ENCODE measurements at places on chromosomes 16 and 17.

- DNase-seq: no peak
Observed at GRCh38 chr16:78926723-78927210, 673.8 kb downstream of the MAF start.

DNA sequence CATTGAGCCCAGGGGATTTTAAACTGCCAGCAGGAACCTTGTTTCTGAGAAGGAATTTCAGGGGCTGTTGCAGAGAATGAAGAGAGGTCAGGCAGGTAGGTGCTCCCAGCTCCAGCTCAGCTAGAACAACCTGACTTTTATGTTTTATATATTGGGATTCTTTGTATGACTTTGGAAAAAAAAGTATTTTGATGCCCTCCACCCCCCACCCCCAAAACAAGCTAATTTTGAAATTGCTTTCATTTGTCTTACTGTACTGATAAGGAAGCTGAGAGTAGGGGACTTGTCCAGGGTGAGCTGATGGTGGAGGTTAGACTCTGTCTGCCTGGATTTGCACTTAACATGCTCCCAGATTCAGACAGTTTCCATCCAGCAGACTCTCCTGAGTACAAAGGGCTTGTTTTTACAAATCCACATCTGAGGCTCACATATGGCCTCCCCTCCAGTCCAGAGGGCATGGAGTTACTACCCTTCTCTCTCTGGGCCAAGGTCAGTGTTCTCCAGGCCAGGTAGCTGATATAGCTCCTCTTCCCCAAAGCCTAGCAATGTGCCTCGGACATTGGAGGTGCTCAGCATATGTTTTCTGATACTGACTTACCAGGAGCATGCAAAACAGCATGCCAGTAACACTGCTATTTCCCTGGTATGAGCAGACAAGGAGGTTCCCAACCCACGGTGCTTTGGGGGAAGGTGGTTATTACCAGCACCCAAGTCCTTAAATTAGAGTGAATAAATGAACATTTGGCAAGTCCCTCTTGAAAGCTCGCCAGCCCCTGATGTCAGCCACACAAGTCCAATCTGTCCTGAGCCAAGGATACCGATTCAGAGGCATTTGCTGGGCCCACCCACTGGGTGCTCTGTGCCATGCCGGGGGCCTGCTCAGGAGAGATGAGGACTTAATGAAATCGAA is 11.3 kb downstream of the STX1B start:
- no peak for DNase-seq

GRCh38 chr16:81632392-81633146 is 146.5 kb upstream of the PLCG2 start:
- no peak for DNase-seq

DNA sequence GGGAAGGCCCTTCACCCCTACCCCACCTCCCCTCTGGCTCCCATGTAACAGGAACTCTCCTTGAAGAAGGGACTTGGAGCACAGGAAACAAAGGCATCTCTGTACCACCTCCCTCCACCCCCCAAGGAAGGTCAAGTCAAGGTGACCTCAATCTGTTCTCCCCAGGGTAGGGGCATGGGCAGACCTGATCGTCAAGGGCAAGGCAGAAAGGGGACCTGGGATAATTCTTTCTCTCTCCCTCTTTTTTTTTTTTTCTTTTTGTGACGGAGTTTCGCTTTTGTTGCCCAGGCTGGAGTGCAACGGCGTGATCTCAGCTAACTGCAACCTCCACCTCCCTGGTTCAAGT is 4.3 kb upstream of the STAT5A start:
- DNase-seq: no peak

DNA sequence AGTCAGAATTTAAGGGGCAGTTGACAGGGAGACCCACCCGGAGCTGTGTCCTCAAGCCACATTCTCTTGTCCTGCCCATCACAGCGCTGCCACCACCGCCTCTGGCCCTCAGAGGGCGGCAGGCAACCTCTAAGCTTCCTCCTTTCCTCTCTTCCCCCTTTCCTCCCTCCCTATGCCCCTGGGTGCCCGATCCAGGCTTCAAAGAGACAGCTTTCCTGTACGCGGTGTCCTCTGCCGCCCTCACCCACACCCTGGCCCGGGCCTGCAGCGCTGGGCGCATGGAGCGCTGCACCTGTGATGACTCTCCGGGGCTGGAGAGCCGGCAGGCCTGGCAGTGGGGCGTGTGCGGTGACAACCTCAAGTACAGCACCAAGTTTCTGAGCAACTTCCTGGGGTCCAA is 23.5 kb downstream of the WNT9B start:
- DNase-seq: no peak

- no peak for DNase-seq
Observed at GRCh38 chr16:56708525-56709442, 21.1 kb upstream of the NUP93 start.

- peak; percentile 56 for DNase-seq
Observed at GRCh38 chr17:19716108-19717030, at the start of gene SLC47A2. TSS of gene SLC47A2 (minus strand) at chr17:19716584. CDS start at chr17:19716555, 29 bp downstream.

- DNase-seq: no peak
Observed at GRCh38 chr17:62671553-62671952, 44.1 kb downstream of the MRC2 start.

GRCh38 chr17:39591958-39592954 is 15.5 kb downstream of the NEUROD2 start:
- DNase-seq: no peak

DNA sequence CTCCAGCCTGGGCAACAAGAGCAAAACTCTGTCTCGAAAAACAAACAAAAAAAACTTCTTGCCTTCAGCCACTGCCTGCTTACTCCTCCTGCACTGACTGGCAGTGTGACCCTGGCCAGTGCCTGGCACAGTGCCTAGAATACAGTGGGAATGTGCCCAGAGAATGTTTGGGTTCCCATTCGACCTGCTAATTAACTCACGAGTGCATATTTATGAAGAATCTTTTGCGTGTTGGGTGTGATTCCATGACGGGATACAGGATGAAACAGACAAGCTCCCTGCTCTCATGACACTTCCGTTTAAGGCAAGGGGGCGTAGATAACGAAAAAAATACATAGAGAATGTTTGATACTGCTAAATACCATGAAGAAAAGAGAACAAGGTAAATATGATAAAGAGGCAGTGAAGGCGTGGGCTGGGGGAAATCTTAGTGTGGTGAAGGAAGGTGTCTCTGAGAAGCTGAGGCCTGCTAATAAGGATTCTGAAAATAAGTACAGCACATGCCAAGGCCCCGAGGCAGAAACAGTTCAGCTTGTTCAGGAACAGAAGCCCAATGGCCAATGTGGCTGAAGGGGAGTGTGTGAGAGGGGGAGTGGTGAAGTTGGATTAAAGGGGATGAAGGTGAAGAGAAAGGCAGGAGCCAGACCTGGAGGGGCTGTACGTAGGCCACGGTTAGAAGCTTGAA is 4.3 kb downstream of the ABI3 start:
- no peak for DNase-seq

- no peak for DNase-seq
Observed at GRCh38 chr16:88503374-88503770, 50.3 kb downstream of the ZFPM1 start.

DNA sequence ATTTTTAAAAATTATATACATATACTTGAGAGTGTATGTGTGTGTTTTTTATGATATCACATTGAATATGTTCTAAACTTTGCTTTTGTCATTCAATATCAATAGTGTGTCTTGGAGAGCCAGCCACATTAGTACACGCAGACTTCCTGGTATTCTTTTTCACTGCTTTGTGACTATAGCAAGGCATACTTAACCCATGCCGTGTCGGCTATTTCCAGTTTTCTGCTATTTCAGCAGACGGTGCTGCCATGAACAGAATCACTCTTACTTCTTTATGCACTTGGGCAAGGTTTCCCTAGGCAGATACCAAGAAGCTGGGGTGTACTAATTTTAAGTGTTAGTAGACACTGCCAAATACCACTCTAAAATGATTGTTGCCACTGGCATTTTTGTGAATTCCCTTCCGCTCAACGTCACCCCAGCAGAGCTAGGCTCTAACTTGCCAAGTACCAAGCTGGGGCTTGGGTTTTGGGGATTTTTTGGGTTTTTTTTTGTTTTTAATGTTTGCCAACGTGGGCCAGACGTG is 134.9 kb downstream of the SOCS1 start:
- peak; percentile 27 for DNase-seq

- DNase-seq: no peak
Observed at GRCh38 chr16:81581107-81581506, 136.5 kb downstream of the CMIP start.
